Effector memory CD4-positive, alpha-beta T cell (primary cell): ENCODE measurements at places on chromosomes 1 and 21.
A peak's percentile ranks its signal among the peaks of the same experiment; 100 is the strongest.

GRCh38 chr1:177690996-177691395 is 278.9 kb downstream of the SEC16B start:
- H3K36me3 ChIP-seq, result no peaks in the 10 kb centered on the region
- H3K4me3 ChIP-seq, result no peak overlapping the region
- no peak overlapping the region for H3K27ac ChIP-seq
- no peak for DNase-seq
- H3K27me3 ChIP-seq, result no peaks in the 10 kb centered on the region

DNA sequence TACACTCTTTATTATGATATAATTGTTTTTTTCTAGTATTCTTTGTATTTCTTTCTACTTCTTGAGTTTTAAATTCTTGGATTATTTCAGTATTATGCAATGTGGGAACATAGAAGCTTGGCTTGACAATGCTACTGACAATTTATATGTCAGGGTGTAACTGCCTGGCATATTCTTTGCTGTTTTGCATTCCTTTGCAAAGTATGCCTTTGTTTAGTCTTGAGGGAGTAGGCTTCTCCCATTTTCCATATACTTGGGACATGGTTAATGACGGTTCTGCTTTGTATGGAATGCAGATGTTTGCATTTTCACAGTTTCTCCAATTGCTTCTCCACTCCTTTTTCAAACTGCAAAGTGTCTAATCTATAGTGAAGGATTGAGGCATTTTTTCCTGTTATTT is 109.8 kb downstream of the HMCN1 start:
- H3K36me3 ChIP-seq, result no peaks in the 10 kb centered on the region
- no peak overlapping the region for H3K4me3 ChIP-seq
- H3K4me1 ChIP-seq, result no peaks in the 10 kb centered on the region
- no peak for DNase-seq
- no peaks in the 10 kb centered on the region for H3K27me3 ChIP-seq

DNA sequence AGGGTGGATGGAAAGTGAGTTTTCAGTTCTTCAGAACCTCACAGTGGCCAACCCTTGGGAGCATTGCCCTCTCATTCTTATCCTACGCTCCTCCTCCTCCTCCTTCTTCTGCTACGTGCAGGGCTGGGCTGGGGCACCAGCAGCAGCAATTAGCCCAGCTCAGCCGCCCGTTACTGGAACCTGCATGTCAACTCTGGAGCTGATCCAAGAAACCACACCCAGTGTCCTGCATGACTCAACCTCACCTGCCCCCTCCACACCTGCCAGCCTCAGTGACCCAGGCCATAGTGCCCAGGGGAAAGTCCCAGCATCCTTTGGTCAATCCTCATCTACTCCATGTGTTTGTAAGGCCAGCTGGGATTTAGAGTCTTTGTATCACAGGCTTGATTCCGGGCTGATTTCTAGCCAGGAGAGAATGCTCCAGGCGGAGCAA is 12.6 kb downstream of the ELF3 start:
- no peak overlapping the region for H3K27ac ChIP-seq
- no peak for DNase-seq

DNA sequence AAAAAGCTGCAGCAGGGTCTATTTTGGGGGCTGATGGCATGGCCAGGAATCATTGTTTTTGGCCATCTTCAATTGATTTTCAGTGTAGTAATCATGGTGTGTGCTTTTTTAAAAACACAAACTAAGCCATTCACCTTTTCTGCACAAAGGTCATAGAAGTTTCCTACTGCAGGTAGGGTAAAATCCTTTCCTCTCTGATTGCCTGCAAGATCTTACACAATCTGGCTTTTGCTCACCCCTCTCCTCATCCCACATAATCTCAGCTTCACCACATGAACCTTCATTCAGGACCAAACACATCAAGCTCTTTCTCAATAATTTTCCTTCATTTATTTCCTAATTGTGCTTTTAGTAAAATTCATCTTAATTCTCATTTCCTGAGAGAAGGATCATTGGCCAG is 38.3 kb upstream of the GBP5 start:
- H3K27ac ChIP-seq, result no peak overlapping the region
- H3K27me3 ChIP-seq, result no peaks in the 10 kb centered on the region
- no peaks in the 10 kb centered on the region for H3K36me3 ChIP-seq
- peaks cover 28% of the 10 kb centered on the region for H3K4me1 ChIP-seq
- H3K4me3 ChIP-seq, result no peak overlapping the region
- no peak for DNase-seq

DNA sequence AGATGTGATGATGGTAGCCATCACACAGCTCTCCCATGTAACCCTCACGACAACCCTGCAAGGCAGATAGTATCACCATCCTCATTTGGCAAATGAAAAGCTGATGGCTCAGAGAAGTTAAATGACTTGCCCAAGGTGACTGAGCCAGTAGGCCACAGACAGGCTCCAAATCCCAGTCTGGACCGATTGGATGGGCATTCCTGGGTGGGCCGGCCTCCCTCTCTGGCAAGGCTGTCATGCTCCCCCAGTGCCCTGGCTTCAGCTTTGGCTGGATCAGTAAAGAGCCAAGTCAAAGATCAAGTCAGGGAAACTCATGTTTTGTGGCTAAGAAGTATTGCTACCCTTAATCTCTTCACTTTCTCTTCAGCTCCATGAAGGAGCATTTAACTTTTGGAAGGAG is 41.2 kb downstream of the CDCP2 start:
- DNase-seq, result no peak
- no peaks in the 10 kb centered on the region for H3K4me1 ChIP-seq
- H3K27me3 ChIP-seq, result no peaks in the 10 kb centered on the region
- H3K27ac ChIP-seq, result no peak overlapping the region
- H3K36me3 ChIP-seq, result no peaks in the 10 kb centered on the region

- no peak for DNase-seq
- H3K4me3 ChIP-seq, result peak overlapping the region; percentile 72
- H3K36me3 ChIP-seq, result peaks cover 21% of the 10 kb centered on the region
- peak overlapping the region; percentile 59 for H3K27ac ChIP-seq
Observed at GRCh38 chr1:154353460-154353904, 28.2 kb downstream of the ATP8B2 start.

DNA sequence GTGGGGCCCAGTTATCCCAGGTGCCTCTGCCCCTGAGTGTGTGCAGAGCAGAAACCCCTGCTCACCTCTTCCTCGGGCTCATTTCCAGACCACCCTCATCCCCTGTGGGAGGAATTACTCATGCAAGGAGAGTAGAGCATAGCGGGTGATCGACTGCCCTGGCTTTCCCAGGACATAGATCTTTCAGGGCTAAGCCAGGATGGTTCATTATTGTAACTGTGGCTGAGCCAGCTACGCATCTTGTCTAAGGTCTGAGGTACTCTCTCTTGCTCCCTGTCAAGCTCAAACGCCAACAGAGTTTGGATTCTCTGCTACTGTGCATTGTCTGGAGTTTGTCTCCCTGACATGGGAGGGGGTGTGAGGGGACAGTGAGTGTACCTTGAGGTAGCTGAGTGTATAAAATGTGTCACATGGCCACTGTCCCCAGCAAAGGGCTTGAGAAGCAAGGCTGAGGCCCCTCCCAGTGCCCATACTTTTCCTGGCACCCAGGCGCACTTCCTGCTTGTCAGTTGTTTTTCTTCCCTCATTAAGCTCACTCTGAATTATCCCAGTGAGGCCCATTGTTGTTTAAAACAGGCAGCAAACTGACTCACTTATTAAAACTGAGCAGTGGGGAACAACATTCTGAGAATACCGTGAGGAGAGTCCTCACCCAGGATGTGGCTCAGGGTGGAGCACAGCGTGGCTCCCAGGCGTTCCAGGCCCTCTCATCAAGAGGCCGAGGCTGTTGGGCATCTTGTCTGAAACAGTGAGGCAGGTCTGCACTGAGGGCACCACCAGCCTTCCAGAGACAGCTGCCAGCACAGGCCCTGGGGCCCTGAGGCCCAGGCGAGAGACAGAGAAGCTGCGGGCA is 92.9 kb downstream of the LAMC2 start:
- no peaks in the 10 kb centered on the region for H3K27me3 ChIP-seq
- no peak overlapping the region for H3K27ac ChIP-seq
- no peak for DNase-seq
- H3K4me1 ChIP-seq, result no peaks in the 10 kb centered on the region
- H3K4me3 ChIP-seq, result no peak overlapping the region

DNA sequence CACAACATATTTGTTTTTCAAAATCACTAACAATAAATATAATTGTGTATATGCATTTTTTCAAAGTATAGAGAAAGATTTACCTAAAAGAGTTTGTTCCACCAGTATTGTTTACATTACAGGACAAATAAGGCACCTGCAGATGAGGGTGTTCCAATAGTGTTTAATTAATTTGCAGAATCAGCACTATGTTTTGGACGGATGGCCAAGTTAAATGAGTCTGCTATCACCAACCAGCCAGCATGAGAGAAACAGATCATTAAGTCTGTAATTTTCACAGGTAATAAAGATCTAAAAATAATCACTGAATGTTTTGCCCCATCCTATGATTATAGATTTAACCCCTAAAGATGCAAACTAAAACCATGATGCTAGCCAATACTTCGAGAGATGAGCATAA is 2247.0 kb downstream of the NCAM2 start:
- H3K4me3 ChIP-seq, result no peak overlapping the region
- DNase-seq, result no peak
- no peaks in the 10 kb centered on the region for H3K27me3 ChIP-seq
- no peaks in the 10 kb centered on the region for H3K4me1 ChIP-seq
- H3K27ac ChIP-seq, result no peak overlapping the region
